ENCODE measurements at places on chromosomes 7 and 10.
A peak's percentile ranks its signal among the peaks of the same experiment; 100 is the strongest.

DNA sequence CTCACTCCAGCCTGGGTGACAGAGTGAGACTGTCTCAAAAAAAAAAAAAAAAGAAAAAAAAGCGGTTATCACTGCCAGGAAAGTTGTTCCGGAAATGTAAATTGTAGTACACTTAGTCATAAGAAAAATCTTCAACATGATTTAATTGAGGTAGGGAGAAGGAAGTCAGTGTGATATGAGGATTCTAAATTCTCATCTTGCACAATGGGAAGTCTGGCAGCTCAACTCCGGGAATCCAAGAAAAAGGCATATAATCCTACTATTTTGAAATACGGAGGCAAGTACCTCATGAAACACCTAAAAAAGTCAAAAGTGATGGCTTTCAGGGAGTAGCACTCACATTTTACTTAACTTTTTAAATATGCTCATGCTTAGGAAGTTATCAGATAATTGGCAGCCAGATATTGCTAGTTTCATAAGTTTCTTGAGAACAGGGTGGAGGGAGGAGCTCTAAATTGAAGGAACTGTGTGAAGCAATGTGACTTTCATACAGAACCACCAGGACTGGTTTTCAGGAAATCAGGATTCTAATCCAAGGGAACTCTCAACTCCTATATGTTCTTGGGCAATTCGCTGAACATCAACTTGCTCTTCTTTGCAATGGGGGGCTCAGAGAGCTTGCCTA, 2.7 kb upstream of the C7orf25 start:
- DNase-seq: peak; percentile 69

DNA sequence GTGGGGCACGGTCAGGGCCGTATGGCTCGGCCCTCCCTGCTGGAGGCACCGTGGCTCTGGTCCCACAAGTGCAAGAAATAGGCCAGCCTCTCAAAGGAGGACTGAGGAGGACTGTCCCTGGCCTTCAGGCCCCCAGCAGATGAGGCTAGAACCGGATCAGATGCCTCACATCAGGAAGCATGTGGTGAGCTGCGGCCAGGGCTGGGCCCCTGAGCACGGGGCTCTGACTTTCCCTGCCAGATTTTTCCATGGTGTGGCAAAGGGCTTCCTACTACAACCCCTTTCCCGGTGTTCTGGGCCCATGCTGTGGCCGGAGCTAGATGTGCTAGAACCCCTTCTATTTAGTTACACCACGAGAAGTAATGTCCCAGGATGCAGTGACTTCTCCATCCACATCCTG, 100.4 kb downstream of the TCERG1L start:
- DNase-seq: no peak

GRCh38 chr10:33746836-33747268, 412.4 kb upstream of the NRP1 start:
- DNase-seq: no peak

DNA sequence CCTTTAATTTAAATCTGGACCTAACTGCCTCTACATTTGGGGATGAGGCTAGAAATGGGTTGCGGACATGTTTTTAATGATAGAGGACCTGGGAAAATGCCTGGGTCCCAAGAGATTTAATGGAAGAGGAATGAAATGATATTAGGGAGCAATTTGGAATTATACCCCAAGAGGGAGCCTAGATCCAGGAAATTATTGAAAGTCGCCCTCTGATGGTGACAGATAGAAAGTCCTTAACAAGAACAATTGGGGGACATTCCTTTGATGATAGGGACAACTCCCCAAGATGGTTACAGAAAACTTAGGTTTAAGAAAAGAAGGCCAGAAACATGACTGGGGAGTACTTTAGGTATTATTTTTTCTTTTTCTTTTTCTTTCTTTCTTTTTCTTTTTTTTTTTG, 9.5 kb upstream of the TSGA13 start:
- peak; percentile 46 for DNase-seq

- peak; percentile 33 for DNase-seq
These were observed 742 bp downstream of the LMBR1 start for GRCh38 chr7:156892081-156892800.

DNA sequence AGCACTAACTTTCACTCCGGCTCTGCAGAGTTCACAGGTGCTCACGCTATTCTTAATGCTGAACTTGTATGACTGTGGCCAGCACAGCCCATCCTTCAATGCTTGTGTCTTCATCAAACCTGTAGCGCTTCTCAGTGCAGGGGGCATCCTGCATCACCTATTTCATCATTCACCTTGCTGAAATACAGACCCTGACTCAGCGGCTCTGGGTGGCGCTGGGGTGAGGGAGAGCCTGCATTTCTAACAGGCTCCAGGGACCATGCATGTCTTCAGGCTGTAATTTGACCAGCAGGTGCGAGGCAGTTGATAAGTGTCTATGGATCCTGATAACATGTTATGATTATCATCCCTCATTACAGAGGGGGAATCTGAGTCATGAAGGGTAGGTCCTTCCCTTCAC, 89.3 kb downstream of the VOPP1 start:
- DNase-seq: no peak

GRCh38 chr10:1402016-1402770, 335.1 kb downstream of the ADARB2 start:
- DNase-seq: no peak

DNA sequence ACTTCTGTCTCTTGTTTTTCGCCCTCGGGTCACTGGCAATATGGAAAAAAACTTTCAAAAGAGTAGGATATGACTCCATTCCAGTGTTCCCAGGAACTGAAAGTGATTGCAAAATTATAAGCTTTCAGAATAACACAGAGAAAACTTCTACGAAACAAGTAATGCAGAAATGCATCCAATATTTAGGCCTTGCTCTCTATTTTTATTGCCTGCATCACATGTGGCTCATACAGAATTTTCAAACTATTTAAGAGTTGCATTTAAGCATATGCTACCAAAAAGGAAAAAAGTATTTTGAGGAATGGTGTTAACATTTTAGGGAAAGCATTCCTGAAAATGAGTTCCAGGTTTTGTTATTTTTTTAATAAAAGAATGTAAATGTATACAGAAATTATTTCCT, 228.0 kb downstream of the CACNB2 start:
- DNase-seq: no peak

DNA sequence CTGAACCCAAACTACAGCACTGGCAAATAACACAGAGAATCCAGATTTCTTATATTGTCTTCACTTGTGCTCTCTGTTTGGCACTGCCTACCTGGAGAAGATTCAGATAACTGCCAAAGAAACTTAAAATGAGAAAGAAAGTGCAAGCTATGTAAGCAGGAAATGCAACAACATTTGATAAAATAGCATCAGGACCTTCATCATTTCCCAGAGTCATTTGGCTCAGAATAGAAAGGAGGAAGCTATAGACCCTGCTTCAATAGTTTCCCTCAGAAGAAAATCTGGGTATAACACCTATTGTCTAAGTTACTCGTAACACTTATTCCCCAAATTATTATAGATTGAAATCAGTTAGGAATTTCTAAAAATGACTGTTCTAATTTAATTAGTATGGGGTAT, 56.2 kb downstream of the CC2D2B start:
- DNase-seq: no peak

DNA sequence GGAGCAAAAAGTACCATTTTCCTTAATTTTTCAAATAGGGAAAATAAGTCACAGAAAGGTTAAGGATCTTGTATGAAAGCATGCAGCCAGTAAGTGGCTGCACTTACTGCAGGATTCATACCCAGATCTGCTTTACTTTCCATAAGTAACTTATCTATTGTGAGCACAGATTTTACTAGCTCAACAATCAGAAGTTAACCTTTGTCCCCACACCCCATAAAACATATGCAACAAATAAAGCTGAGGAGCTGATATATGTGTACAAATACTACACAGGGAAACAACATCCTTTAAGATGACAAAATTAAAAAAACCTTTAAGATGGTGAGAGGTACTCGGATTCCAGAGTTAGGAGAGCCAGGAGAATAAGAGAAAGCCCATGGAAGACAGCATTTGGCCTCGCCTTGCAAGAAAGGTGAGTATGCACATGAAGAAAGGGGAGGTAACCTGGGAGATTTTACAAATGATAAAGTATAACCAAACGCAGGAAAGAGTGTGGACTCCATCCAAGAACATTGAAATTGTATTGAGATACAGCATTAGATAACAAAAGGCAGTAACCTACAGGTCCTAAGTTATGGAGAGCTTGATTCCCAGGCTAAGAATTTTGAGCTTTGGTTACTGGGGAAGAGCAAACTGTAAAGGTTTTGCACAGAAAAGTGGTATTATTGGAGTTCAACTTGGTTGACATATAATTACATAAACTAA, 87.1 kb downstream of the ITGB8 start:
- DNase-seq: no peak

DNA sequence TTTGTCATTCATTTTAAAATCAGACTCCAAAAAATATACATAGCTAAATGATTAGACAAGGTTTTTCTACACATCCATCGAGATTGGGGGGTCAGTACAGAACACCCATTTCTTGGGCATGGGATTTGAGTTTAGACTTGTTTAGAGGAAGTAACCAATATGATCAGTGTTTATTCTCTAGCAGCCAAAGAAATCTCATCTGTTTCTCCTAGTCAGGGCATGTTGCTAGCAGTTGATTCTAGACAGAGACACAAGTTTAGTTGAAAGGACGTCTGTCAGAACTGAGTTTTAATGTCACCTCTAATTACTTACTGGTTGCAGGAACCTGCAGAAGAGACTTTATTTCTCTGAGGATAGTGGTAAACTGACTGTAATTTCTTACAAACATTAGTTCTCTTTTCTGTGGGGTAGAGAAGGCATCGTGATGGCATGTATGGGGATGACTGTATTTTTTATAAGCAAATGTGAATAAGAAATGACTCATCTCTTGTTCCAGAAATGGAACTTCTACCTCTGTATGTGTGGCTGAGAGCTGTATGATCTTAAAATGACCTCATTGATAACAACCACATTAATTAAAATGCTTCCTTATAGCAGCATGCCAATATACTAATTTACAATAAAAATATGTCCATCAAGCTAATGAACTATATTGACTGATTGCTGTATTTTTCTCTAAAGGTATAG, 30.6 kb upstream of the RHOBTB1 start:
- peak; percentile 66 for DNase-seq

DNA sequence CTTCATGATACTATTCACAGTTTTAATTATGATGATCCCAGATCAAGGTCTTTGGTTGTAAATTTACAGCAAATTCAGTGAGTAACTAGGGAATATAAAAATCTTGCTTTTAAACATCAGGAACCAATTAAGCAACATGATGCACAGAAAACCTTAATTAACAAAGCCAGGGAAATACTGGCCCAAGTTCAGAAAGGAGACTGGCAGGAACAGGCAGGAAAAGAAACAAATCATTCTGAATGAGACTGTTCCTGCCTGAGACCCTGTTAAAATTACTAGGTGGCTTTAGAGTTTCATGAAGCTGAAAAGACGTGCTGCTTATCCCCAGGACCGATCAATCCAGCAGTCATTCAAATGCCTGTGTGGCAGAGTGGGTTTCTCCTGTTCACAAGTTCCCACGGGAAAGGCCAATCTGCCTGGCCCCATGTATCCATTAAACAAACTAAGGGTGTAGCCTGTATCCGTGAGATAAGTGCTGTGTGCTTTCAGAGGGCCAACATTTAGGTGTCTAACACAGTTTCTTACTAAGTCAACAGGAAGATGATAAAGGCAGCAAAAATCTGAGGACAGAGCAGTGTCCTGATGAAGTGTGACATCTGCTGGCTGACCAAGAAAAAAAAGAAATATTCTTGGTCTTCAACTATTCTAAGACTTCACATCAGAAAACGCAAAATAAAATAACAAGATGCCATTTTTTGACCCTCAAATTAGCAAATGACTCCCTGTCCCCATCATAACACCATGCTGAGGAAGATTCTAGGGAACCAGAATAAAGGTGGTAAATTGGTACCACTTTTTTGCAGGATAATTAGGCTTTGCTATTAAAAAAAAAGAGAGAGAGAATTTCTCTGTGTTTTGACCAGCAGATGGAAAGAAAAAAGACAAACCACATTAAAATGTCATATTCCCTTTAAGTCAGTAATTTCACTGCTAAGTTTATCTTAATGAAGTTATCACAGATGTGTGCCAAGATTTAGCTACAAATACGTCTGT, 34.2 kb downstream of the PUS7 start:
- DNase-seq: peak; percentile 75

DNA sequence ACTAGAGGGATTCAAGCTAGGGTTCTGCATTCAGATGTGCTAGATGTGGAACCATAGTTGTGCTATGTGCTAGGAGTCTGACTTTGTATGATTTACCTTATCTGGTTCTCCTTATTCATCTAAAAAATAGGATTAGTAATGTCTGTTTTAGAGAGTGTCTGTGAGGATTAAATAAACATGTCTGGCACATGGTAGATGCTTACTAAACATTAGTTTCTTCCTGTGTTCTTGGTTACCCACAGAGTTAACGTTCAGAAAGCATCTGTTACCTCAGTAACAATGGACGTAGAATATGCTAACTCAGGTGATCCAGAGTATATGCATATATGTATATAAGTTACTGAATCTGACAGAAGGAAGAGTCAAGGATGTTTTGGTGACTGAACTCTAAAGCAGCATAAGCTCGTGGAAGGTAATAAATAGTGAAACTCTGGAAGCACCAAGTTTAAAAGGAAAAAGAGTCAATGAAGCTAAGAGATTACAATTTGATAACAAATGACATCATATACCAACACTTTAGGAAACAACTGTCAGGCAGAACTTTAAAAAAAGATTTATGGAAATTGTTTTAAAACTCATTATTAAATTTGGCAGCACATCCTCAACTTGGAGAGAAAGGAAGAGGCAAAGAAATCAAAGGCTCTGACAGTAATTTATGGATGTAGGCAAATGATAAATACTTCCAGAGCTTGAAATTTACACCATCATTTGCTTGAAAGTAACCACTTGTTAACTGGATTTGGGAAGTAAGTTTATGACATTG, 127.0 kb downstream of the CCNY start:
- DNase-seq: no peak

- no peak for DNase-seq
These were observed 126.8 kb upstream of the SEM1 start for GRCh38 chr7:96836456-96836855.

DNA sequence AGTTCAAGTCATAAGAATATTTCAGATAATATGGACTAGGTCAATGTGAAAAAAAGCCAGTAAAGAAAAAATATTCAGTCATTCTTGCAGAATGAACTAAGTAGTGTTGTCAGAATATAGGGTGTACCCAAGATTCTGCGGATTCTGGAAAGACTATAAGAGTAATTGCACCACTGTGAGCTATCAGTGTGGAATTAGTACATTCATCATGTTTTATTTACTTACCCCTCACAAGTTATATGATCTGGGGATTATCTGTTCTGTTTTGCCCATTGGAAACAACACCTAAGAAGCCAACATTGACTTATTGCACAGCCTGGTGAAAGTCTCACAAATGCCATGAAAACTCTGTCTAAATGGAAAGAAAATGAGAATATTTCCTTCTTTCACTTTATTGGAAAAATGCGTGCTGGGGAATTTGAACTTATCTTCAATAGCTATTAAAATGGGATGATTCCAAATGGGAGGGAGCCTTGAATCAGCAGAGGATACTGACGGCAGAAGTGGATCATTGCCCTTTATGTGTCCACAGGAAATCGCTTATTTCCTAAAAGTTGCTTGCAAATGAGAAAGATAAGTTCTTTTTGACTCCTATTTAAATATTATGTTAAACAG, 563.3 kb upstream of the POM121L12 start:
- DNase-seq: peak; percentile 9

Measured in epithelial cell of esophagus (primary cell).